Inflammatory macrophage treated with lipopolysaccharide for 4 hours (primary cell): ENCODE measurements at places on chromosomes 1 and 21.

DNA sequence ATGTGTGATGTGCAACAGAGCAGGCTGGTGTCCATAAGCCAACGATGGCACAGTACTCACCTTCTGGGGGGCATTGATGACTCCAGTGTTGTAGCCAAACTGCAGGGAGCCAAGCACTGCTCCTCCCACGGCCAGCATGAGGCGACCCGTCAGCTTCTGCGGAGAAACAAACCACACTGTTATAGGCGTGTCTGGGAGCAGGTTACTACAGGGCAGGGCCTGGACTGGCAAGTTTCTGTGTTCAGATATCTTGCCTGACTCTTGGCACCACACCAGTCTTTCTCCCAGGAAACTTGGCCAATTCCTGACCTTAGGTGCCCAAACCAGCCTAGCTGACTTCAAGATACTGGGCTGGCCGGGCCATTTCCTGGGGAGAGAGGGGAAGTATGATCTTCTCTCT, 15.5 kb downstream of the SLC2A1 start:
- DNase-seq = peak; percentile 51

GRCh38 chr1:225260319-225260718, 167.5 kb downstream of the LBR start:
- DNase-seq = no peak

DNA sequence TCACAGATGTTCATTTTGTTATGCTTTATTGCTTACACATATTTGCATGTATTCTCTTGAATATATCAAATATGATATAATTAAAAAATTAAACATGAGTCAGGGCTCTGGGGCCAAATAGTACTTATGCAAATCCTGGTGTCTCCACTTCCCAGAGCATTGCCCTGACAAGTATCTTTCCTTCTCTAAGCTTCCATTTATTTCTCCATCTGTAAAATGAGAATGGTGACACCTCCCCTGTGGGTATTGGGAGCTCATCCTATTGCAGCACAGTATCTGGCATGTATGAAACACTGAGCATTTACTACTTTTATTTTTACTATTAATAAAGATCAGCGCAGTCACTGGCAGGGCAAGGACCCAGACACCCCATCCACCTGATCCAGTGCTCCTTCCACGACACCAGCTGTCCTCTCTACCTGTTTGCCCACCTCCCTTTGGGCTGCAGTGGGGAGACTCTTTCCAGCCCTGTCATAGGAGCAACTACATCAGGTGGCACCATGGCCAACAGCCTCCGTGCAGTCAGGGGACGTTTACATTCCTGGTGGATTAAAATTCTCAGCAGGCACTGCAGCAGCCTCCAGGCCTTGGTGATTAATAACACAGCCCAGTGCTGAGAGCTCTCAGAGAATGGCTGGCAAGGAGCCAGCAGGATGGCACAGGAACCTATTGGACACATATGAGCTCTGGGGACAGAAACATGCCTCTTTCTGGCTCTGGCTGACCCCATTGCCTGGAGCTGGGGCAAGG, 113.0 kb downstream of the DMRTB1 start:
- no peak for DNase-seq

- DNase-seq = no peak
These were observed 179.4 kb downstream of the TGFB2 start for GRCh38 chr1:218524526-218524925.

- DNase-seq = no peak
These were observed 113.1 kb downstream of the KCNN3 start for GRCh38 chr1:154756793-154757548.

GRCh38 chr1:213369465-213369864, 318.4 kb downstream of the RPS6KC1 start:
- DNase-seq = no peak

- no peak for DNase-seq
These were observed 32.4 kb downstream of the PLEKHA6 start for GRCh38 chr1:204327359-204327758.

GRCh38 chr1:29736582-29737188, 500.4 kb downstream of the PTPRU start:
- peak; percentile 52 for DNase-seq

DNA sequence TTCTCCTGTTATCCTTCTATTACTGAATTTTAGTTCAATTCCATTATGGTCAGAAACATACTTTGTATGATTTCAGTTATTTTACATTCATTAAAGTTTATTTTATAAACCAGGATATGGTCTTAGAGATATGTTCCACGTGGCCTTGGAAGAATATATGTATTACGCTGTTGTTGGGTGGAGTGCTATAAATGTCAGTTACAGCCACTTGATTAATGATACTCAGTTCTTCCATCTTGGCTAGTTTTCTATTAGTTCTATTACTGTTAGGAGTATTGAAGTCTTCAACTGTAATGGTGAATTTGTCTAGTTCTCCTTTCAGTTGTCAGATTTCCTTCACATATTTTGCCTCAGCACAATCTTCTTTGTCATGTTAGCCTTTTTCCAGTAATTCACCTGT, 26.7 kb downstream of the CCSAP start:
- DNase-seq = no peak

DNA sequence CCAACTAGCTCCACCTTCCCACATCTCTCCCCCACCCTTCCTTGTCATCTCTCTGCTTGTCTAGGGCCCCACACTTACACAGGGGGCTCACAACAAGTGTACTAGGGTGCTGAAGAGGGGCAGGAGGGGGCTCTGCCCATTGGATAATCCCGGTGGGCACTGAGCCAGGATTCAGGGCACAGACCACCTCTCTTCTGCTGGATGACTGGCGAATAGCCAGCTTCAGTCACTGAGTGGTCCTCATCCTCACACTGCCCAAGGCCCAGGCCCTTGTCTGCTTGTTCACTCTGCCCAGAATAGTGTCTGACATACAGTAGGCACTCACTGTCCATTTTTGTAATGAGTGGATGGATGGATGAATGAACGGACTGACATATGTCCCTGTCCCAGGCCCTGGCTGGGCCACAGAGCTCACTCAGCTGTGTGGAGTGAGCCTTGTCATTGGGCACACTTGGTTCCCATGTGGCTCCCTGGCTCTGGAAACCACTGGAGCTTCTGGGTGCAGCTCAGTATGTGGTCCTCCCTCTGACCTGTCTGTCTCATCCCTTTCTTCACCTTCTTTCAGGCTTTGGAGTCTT, 36.6 kb downstream of the FOXO6 start:
- no peak for DNase-seq

- no peak for DNase-seq
These were observed 161.8 kb upstream of the CSF3R start for GRCh38 chr1:36644556-36644955.

DNA sequence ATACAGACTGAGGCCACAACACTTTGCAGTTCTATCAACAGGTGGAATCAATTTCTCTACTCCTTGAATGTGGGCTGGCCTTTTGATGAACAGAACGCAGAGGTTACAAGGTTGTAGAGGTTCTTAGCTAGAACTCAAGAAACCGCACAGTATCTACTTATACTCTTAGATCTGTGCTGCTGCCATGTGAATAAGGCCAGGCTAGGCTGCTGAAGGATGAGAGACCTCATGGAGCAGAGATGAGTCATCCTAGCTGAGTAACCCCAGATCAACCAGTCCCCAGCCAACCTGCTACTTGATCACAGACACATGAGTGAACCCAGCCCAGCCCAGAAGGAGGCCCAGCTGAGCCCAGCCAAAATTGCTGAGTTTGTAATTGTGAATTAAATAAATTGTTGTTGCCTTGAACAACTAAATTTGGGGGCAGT, 35.3 kb upstream of the BCAR3 start:
- DNase-seq = peak; percentile 44

GRCh38 chr1:96370757-96371156, 350.8 kb upstream of the PTBP2 start:
- DNase-seq = no peak

- no peak for DNase-seq
These were observed 59.3 kb upstream of the ABCG1 start for GRCh38 chr21:42159560-42160110.

- DNase-seq = no peak
These were observed 34.0 kb downstream of the EPRS1 start for GRCh38 chr1:220012259-220012658.

DNA sequence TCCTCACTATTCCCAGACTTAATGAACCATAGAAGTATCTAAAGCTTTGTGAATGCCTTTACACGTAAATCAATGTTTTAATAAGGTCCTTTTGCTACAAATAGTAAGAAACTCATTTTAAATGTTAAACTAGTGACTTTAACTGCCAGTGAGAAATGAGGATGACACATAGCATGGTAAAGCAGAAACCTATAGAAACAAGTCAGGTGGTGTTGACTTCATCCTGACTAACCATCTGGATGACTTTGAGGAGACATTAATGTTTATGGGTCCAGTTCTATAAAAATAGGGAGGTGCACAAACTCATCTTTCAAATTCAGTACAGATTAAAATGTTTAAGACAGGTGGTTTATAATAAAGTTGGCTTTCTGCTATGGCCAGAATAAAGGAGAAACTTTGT, 85.4 kb downstream of the COLGALT2 start:
- DNase-seq = peak; percentile 49
